ENCODE measurements at places on chromosomes 7 and 10. TPM values are rescaled to one million over a fixed set of nuclear protein-coding genes. Genes with fewer than 3 reads are reported as not detected.

The ANK3 gene
- total RNA-seq = 1.8 TPM

The RNF133 gene
- under 0.01 TPM for total RNA-seq

The LRIT2 gene
- not detected for total RNA-seq

The STRIP2 gene
- 2.2 TPM for total RNA-seq

The RASA4B gene
- total RNA-seq = 1.8 TPM

The AMPH gene
- total RNA-seq = 3.9 TPM

The INHBA gene
- 133 TPM for total RNA-seq

The CXCL12 gene
- 15.8 TPM for total RNA-seq

The CTTNBP2 gene
- total RNA-seq = 11.3 TPM

The CPA5 gene
- under 0.01 TPM for total RNA-seq

The ADAM8 gene
- total RNA-seq = under 0.01 TPM

The LIPM gene
- not detected for total RNA-seq

The FAM24B gene
- 1.6 TPM for total RNA-seq

The CCM2 gene
- 56.1 TPM for total RNA-seq

The ADAM22 gene
- total RNA-seq = 0.18 TPM

The ZNF853 gene
- 3.3 TPM for total RNA-seq

The EPHA1 gene
- not detected for total RNA-seq

The AQP1 gene
- 0.18 TPM for total RNA-seq

The KCND2 gene
- total RNA-seq = under 0.01 TPM

The PDE1C gene
- 61.5 TPM for total RNA-seq

The WIPF3 gene
- not detected for total RNA-seq

The ANKRD61 gene
- under 0.01 TPM for total RNA-seq

The MYL7 gene
- not detected for total RNA-seq

The CTNNA3 gene
- 0.83 TPM for total RNA-seq

The RASSF4 gene
- 5.9 TPM for total RNA-seq

The SKIDA1 gene
- total RNA-seq = 0.56 TPM

The TMEM178B gene
- under 0.01 TPM for total RNA-seq

The EVX1 gene
- not detected for total RNA-seq

The LDB3 gene
- total RNA-seq = 0.28 TPM

The FKBP6 gene
- not detected for total RNA-seq

The OPALIN gene
- not detected for total RNA-seq

The MAT1A gene
- not detected for total RNA-seq

The MYO3A gene
- not detected for total RNA-seq

The SNCG gene
- total RNA-seq = 10.6 TPM

The HABP2 gene
- total RNA-seq = not detected

The ANKRD1 gene
- total RNA-seq = 10.8 TPM

The AKR1C8 gene
- total RNA-seq = not detected

The SLC26A5 gene
- not detected for total RNA-seq

The VSIR gene
- 5.0 TPM for total RNA-seq

The PPP1R3A gene
- not detected for total RNA-seq

The MYOZ1 gene
- 0.18 TPM for total RNA-seq

The EBF3 gene
- total RNA-seq = 0.36 TPM

The MSMB gene
- total RNA-seq = not detected

The BZW2 gene
- 58.1 TPM for total RNA-seq

The PPP1R17 gene
- not detected for total RNA-seq

The BTBD16 gene
- not detected for total RNA-seq

The PDGFA gene
- 4.7 TPM for total RNA-seq

The HTR7 gene
- total RNA-seq = 0.56 TPM

The OR6B1 gene
- total RNA-seq = not detected

The AFAP1L2 gene
- total RNA-seq = under 0.01 TPM

The GPR15LG gene
- total RNA-seq = not detected

The LRRC18 gene
- not detected for total RNA-seq

The MYL10 gene
- total RNA-seq = not detected

The PRKG1 gene
- total RNA-seq = 18.3 TPM

The BHLHA15 gene
- not detected for total RNA-seq
